Fibroblast of the aortic adventitia (primary cell): ENCODE measurements at places on chromosomes 3 and 15.

DNA sequence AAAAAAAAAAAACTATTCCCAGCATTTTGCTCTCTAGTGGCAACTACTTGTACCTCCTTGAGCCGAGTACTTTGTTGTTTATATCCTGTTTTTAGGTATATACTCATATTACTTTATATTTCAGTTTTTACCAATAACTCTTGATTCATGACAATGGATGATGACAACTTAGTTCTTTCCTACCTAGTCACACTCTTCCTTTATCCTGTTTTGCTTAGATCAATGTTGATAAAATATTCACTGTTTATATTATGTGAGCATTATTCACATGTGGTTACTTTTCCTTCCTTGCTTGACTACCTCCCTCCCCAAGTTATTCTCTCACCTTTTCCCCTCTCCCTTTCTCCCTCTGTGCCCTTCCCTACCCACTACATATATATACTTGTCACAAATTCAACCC lies 53.7 kb downstream of the NKIRAS1 start:
- no peak for DNase-seq

DNA sequence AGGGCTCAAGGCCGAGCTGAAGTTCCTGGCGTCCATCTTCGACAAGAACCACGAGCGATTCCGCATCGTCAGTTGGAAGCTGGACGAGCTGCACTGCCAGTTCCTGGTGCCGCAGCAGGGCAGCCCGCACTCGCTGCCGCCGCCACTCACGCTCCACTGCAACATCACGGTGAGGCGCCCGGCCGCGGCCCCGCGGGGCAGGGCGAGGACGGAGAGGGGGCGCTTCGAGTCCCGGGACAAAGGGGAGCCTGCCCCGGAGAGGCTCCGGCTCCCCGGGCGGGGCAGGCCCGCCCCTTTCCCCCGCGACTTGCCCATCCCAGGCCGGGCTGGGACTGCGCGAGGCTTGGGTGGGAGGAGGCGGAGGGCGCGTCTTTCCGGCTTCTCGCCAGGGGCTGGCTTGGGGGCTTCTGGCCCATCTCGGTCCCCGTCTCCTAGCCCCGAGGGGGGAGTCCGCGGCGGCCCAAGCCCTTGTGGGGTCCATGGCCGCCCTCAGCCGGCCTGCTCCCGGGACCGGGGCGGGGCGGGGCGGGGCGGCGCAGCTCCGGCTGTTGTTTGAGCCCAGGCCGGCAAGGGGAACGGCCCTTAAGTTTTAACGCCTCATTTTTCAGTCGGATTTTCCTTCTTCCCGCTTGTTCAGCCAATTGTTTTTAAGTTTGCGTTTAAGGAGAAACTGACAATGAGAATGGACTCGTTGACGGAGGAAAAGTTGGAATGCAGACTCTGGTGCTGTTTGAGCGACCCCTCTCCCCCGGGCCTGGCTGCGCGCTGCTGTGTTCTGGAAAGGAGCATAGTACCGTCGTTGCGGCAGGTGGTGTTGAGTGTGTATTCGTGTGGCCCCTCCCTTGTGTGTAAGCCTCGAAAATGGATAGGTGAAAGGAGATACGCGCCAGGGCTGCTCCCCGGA lies 683 bp downstream of the UBE2Q2 start:
- peak; percentile 49 for DNase-seq

DNA sequence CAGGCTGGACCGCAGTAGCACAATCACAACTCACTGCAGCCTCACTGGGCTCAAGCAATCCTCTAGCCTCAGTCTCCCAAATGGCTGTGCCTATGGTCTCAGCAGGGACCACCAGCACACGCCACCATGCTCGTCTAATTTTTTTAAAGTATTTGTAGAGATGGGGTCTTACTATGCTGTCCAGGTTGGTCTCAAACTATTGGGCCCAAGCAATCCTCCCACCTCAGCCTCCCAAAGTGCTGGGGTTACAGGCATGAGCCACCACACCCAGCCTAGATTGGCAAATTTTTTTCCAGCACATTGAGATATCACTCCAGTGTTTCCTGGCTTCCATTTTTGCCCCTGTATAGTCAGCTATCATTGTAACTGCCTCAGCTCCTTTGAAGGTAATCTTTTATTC lies 18.3 kb downstream of the TBC1D5 start:
- DNase-seq: no peak

DNA sequence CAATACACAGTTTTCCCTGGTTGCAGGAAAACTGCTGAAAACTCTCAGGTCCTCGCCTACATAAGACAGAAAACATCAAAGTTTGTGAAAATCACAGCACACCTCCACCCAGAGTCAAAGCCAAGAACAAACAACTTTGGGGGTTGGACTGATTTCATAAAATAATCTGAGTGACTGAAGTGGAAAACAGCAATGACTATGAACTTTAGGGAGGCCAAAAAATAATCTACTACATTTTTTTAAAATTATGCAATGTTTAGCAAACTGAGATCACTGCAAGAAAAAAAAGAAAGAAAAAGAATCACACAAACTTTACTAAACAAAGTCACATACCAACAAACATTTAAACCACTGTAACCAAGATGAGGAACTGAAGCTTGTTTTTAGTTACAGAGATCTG lies 15.9 kb upstream of the FOXP1 start:
- DNase-seq: peak; percentile 52

- DNase-seq: no peak
Observed at GRCh38 chr3:139715743-139716360, 38.1 kb upstream of the NMNAT3 start.

- no peak for DNase-seq
Observed at GRCh38 chr3:121063628-121064027, 155.6 kb downstream of the STXBP5L start.

DNA sequence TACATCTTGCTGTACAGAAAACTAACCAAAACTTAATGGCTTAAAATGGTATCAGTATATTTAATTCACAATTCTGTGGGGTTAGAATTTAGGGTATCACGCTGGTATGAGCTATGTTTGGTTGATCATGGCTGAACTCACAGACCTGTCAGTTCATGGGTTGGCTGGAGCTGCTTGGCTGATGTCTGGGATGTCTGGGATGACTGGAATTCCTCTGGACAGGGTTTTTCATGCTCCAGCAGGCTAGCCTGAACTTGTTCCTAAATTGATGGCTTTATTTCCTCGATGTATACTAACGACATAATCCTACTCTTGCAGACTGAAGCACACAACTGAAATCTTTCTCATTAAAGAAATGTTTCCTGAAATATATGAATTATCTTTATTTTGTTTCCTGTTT lies 338.9 kb upstream of the GBE1 start:
- DNase-seq: peak; percentile 51

DNA sequence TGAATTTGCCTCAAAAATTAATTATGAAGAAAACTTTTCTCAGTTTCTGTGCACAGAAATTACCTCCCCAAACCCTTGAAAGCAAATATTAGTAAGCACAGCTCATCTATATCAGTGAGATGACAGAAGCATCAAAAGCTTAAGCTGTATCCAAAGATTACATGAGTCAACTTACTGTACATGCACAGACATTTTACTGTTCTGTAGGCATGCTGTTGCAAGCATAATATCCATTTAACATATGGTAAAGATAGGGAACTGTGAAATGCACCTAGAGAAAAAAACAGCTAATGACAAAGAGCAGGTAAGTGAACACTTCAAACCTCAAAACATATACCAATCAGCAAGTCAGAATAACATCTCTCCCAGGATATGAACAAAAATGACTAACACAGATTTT lies 20.9 kb downstream of the SHOX2 start:
- DNase-seq: no peak

DNA sequence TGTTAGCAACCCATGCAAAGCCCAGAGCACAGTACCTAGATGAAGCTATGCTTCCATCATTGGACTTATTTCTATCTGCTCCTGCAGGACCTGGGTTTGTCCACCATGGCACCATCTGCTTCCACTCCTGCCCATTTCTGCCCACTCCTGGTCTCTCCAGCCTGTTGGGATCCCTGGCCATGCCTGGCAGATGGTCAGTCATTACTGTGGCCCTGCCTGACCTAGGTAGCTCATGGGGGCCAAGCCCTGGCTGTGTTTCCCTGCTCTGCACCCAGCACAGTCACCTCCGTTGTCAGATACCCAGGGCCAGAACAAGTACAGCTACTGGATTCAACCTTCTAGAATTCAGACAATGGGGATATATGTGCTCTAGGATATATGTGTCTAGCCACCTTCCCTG lies 185.8 kb upstream of the TLE3 start:
- no peak for DNase-seq

GRCh38 chr3:43248185-43248583 lies 38.2 kb upstream of the SNRK start:
- no peak for DNase-seq

- DNase-seq: peak; percentile 47
Observed at GRCh38 chr3:63975723-63976122, 47.6 kb downstream of the PSMD6 start.

DNA sequence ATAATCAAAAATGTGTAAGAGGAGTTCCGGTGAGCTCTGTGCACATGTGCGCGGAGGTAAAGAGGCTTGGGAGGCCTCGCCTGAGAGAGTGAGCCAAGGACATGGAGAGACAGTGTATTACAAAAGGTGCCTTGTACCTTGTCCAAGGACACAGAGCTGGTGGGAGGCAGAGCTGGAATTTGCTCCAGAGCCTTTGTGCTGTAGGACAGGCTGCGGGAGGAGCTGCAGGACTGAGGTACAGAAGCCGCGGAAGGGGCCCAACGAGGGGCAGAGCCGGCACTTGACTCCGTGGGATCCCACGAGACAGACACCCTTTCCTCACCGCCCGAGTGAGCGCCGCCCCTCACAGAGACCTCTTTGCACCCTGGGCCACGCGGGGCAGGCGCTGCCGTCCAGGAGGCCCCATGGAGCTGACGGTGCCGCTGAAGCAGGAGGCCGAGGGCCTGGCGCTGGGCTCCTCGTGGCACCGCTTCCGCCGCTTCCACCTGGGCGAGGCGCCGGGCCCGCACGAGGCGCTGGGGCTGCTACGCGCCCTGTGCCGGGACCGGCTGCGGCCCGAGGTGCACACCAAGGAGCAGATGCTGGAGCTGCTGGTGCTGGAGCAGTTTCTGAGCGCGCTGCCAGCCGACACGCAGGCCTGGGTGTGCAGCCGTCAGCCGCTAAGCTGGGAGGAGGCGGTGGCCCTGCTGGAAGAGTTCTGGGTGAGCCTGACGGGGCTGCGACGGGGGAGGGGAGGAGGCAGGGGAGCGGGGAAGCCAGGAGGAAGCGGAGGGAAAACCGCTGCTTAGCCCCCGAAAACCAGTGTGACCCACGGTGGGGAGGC lies 68.7 kb downstream of the SLTM start:
- DNase-seq: peak; percentile 25

DNA sequence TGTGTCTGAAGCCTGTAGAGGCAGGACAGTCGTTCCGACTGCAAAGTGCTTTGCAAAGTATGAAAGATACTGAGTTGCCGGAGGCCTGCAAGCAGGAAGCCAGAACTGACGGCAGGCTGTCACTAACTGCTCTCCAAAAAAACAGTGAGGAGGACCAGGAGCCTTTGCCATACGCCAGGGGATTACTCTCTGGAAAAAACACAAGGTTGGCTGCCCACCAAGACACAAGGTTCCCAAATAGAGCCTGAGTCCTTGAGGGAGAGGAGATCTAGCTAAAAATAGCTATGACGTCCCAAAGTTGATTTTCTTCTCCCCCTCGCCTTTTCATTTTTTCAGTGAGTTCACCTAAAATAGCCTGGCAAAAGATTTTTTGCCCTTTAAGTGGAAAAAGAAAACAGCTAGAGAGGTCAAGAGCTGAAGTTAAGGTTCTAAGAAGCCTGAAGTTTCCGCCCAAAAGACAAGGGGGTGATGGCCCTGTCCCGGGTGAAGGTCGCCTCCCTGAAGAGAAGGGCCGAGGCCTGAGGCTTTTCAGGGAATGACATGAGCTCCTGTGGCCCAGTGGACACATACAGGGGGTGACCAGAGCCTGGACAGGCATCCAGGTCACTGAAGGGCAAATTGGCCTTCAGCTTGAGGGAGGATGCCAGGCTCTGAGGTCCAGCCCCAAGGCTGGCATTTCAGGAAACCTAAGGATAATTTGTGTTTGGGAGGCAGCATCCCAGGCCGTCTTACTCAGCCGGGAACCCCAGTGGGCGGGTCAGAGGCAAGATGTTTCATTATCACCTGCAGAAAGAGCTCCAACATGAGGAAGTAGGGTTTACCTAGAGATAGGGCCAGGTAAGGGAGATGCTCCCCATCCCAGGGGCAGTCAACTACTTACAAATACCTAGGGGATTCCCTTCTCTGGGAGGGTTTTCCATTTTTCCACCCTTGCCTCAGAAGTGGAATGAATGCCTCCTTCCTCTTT lies 44.9 kb upstream of the DGKG start:
- no peak for DNase-seq

- DNase-seq: no peak
Observed at GRCh38 chr3:176766862-176767261, 430.4 kb downstream of the TBL1XR1 start.

DNA sequence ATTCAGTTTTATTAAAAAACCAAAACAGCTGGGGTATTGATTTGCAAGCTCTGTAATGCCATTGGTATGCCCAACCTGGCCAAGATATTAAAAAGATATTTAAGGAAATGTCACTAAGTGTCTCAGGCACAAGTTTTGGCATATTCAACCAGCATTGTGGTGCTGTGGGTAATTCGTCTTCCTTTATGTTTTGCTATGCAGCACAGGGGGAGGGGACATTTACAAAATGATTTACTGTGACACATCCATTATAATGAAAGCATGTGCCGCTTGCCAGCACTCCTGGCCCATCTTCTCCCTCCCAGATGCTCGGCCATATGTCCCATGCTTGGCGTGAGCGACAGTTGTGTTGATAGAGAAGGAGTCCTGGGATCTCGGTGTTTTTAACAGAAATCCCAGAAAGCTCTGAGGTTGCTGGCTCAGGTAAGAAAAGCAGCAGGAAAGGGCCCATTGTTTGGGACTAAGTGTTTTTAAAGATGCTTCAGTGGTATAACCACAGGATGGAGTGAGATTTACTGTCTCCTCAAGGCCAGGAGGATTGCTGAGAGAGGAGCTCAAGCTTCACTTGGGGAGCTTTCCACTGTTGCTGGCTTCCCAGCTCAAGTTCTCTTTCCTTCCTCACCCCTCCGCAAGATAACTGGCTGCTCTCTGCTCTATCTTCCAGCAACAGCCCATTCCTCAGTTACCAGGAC lies 158.2 kb upstream of the TSC22D2 start:
- DNase-seq: no peak

DNA sequence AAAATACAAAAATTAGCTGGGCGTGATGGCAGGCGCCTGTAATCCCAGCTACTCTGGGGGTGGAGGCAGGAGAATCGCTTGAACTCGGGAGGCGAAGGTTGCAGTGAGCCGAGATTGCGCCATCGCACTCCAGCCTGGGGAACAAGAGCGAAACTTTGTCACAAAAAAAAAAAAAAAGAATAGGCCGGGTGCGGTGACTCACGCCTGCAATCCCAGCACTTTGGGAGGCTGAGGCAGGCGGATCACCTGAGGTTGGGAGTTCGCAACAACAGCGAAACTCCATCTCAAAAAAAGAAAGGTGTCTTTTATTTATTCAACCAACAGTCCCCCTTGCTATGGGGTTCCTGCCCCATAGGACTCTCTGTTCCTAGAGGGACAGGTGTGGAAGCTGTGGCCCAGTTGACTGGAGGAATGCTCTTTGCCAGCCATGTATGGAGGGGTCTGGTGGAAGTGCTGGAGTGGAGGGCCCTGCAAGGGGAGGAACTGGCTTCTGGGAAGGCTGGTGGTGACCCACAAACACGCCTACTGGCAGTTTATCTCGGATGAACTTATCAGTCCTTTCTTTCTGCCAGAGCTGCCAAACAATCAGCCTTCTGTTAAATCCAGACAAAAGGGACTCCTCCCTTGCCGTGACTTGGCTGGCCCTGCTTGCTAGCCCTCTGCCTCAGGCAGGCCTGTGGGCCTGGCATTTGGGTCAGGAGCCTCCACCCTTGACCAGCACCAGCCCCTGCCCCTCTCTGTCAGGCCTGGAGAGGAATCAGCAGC lies 4.6 kb upstream of the DAG1 start:
- peak; percentile 67 for DNase-seq
